EH (cell line): ENCODE measurements at places on chromosomes 1 and 21.

DNA sequence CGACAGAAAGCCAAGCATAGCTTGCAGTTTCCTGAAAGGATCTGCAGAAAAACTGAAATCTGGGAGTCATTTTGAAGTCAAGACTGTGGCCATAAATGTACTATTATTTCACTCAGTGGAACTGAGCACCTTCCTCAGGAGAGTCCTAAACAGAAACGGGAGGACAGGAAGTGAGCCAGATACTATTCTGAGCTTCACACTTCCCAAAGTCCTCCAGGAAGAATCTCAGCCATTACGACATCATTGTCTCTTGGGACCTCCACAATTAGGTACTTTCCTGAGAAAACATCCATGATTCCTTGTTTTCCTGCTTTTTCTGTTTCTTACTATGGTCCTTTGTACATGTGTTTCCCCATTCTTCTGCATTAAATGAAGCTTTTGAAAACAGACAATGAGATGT, 299.2 kb upstream of the USP25 start:
- no peak for DNase-seq

DNA sequence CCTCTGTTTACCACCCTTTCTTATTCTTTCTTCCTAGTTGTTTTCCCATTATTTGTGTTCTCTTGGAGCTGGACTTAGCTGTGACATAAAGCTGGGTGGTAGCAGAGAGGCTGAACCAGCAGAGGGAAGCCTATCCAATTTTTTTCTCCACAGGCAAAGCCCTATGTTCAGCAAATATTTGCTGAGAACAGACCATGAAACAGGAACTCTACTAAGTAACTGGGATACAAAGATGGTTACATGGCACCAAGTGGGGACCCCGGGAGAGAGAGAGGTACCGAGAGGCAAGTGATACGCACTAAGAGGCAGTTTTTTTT, 6.6 kb downstream of the CFAP141 start:
- DNase-seq = peak; percentile 33

- no peak for DNase-seq
These were observed 92.9 kb downstream of the UBIAD1 start for GRCh38 chr1:11365744-11366387.

DNA sequence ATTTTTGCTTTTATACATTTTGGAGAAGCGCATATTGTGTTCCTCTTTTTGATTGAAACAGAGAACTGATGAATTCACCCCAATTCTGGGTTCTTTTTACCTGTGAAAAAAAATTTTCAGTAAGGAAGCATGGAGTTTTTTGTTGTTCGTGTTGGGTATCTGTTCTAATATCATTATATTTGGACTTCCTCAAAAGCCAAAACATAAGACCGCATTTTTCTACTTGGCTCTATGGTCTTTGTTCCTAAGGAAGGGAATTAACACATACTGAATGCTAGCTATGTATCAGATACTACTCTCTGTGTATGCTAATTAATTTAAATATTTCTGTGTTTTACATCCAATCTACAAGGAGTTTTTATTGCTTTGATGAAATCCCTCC, 12.9 kb downstream of the EPB41 start:
- no peak for DNase-seq

- DNase-seq = no peak
These were observed 357 bp upstream of the TXLNA start for GRCh38 chr1:32179193-32179442.

- DNase-seq = no peak
These were observed 198.1 kb downstream of the SLC35F3 start for GRCh38 chr1:234102583-234102982.
